ENCODE measurements at places on chromosomes 1 and 21. TPM values are rescaled to one million over a fixed set of nuclear protein-coding genes. Genes with fewer than 3 reads are reported as not detected.

The PGM1 gene
- total RNA-seq: 165 TPM

The ZNF691 gene
- 15.9 TPM for total RNA-seq

The CRABP2 gene
- total RNA-seq: 780 TPM

GRCh38 chr1:7149080-7149838 is 364.0 kb downstream of the CAMTA1 start:
- H3K4me3 ChIP-seq: no peak overlapping the region
- H3K4me1 ChIP-seq: no peaks in the 10 kb centered on the region
- H3K27me3 ChIP-seq: no peaks in the 10 kb centered on the region
- H3K36me3 ChIP-seq: no peaks in the 10 kb centered on the region

DNA sequence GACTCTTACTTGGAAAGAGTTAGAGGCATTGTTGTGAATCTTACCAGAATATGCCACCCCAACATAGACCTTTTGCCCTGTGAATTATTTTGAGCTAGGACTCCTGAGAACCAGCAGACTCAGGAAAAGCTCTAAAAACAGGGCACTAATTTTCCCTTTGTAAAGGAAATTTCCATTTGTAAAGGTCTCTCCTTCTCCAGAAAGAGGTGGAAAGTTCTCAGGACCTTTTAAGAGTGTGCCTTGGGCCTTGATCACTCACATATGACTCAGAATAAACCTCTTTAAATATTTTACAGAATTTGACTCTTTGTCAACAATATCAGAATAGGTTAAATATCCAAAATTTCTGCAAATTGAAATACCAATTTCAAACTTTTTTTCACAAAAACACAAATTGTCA is 721.8 kb upstream of the NCAM2 start:
- H3K4me3 ChIP-seq: no peak overlapping the region
- peaks cover 10% of the 10 kb centered on the region for H3K4me1 ChIP-seq
- no peaks in the 10 kb centered on the region for H3K36me3 ChIP-seq
- H3K27ac ChIP-seq: no peak overlapping the region
